CD14-positive monocyte (primary cell): ENCODE measurements at places on chromosomes 13 and 19. TPM values are rescaled to one million over a fixed set of nuclear protein-coding genes. Genes with fewer than 3 reads are reported as not detected.

The KRTDAP gene
- not detected in 2 replicates for polyA plus RNA-seq

The SMAD9 gene
- polyA plus RNA-seq = not detected

GRCh38 chr13:73625562-73626339 is 508.5 kb downstream of the KLF12 start:
- H3K36me3 ChIP-seq = no peaks in the 10 kb centered on the region
- H3K4me3 ChIP-seq = no peak overlapping the region
- no peak overlapping the region for H3K27ac ChIP-seq
- no peaks in the 10 kb centered on the region for H3K27me3 ChIP-seq
- no peaks in the 10 kb centered on the region for H3K4me1 ChIP-seq

DNA sequence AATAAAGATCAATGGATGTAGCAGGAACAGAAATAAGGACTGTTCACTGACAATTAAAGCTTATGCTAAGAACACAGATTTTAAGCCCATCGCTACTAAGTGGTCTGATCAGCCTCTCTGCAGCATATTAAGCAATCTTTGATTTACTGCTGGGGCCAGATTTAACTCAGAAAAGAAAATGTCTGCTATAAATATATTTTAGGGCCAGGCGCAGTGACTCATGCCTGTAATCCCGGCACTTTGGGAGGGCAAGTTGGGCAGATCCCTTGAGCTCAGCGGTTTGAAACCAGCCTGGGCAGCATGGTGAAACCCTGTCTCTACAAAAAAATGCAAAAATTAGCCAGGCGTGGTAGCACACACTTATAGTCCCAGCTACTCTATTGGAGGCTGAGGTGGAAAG is 43.0 kb downstream of the METTL21C start:
- no peak overlapping the region for H3K4me3 ChIP-seq
- no peak for DNase-seq
- peaks cover 95% of the 10 kb centered on the region for H3K36me3 ChIP-seq
- no peaks in the 10 kb centered on the region for H3K27me3 ChIP-seq

DNA sequence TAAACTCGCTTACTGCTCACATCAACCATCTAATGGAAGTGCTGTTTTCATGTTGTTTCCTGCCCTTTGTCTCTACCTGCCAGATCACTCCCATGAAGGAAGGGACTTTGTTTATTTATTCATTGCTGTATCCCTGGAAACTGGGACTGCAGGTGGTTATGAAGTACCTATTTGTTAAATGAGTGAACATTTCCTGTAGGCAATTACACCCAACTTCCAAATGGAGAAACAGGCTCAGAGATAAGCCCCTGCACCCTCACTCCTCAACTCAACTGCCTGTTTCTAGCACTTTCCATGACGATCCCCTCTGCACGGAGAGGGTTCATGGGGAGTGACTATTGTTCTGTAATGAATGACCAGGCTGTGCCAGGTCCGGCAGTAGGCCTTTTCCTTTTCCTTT is 1.9 kb upstream of the SELENOW start:
- peaks cover 11% of the 10 kb centered on the region for H3K36me3 ChIP-seq
- no peak for DNase-seq
- H3K27me3 ChIP-seq = no peaks in the 10 kb centered on the region

DNA sequence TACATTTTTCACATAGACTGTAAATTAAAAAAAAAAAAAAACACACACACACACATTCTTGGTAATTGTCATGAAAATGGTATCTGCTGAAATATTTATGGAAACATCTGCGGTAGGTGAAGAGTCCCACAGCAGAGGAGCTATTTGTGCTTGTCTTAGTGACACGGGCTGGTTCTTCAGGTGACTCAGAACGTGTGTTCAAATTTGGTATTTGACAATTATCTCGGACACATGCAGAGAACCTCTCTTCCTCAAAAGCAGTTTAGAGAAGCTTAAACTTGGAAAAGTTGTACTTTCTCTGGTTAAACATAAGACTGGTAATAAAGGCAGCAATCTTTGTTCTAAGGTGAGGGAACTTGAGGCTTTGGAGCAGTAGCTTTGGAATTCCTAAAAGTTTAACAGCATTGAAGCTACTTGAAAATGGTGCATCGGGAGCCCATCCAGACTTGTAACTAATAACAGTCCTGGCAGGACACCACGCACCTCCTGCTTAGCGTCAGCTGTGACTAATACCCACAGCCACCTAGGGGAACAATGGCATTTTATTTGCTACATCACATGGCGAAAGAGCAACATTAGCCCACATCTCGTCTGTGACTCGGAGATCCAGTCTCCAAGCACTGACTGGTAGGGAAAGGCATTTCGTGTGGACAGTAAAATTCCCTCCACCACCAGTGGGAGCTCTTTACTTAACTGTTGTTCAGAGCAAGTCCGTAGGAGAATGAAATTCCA is 1505.1 kb upstream of the SLC10A2 start:
- H3K4me3 ChIP-seq = no peak overlapping the region
- no peaks in the 10 kb centered on the region for H3K27me3 ChIP-seq
- H3K4me1 ChIP-seq = no peaks in the 10 kb centered on the region
- H3K36me3 ChIP-seq = no peaks in the 10 kb centered on the region
- no peak overlapping the region for H3K27ac ChIP-seq

- peaks cover 10% of the 10 kb centered on the region for H3K4me1 ChIP-seq
- no peak overlapping the region for H3K27ac ChIP-seq
- DNase-seq = no peak
- H3K4me3 ChIP-seq = no peak overlapping the region
- H3K36me3 ChIP-seq = peaks cover 49% of the 10 kb centered on the region
- no peaks in the 10 kb centered on the region for H3K27me3 ChIP-seq
These were observed 8.5 kb upstream of the QTRT1 start for GRCh38 chr19:10692673-10693264.

- no peak overlapping the region for H3K27ac ChIP-seq
- H3K27me3 ChIP-seq = no peaks in the 10 kb centered on the region
These were observed 12.6 kb downstream of the LRRC4B start for GRCh38 chr19:50555450-50556281.

The CLDN10 gene
- 0.35 TPM for polyA plus RNA-seq

DNA sequence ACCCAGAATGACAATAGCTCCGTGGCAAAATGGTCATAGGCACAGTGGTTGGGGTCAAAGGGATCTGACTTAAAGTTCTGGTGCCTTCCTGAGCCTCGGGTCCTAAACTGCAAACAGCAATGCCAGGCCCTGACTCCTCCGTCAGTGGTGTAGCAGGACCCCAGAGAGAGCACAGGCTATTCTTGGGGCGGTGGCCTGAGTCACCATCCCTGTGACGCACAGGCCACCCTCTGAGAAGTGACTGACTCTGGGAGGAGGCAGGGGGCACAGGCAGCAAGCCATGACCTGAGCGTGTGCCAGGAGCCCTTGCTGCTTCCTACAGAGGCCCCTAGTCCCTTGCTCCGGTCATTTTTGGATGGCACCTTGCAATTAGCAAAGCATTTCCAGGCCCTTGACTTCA is 18.7 kb downstream of the PLVAP start:
- no peaks in the 10 kb centered on the region for H3K36me3 ChIP-seq
- no peaks in the 10 kb centered on the region for H3K4me1 ChIP-seq
- no peak overlapping the region for H3K27ac ChIP-seq
- no peak for DNase-seq
- H3K27me3 ChIP-seq = no peaks in the 10 kb centered on the region

- DNase-seq = no peak
- H3K36me3 ChIP-seq = no peaks in the 10 kb centered on the region
These were observed 12.5 kb upstream of the MAP1S start for GRCh38 chr19:17706750-17707181.

- no peak overlapping the region for H3K27ac ChIP-seq
- no peaks in the 10 kb centered on the region for H3K36me3 ChIP-seq
- H3K27me3 ChIP-seq = peaks cover 51% of the 10 kb centered on the region
- H3K4me3 ChIP-seq = no peak overlapping the region
- peaks cover 7% of the 10 kb centered on the region for H3K4me1 ChIP-seq
- DNase-seq = no peak
These were observed 50.4 kb upstream of the ARHGEF7 start for GRCh38 chr13:111064661-111065060.

- H3K36me3 ChIP-seq = no peaks in the 10 kb centered on the region
- H3K4me3 ChIP-seq = no peak overlapping the region
- H3K27me3 ChIP-seq = no peaks in the 10 kb centered on the region
- no peak for DNase-seq
- no peak overlapping the region for H3K27ac ChIP-seq
These were observed 2.6 kb downstream of the ACSBG2 start for GRCh38 chr19:6138066-6138465.

The ATP8A2 gene
- polyA plus RNA-seq = not detected in 2 replicates

The CYP4F11 gene
- not detected for polyA plus RNA-seq

- no peak overlapping the region for H3K4me3 ChIP-seq
- no peaks in the 10 kb centered on the region for H3K4me1 ChIP-seq
- H3K36me3 ChIP-seq = peaks cover 76% of the 10 kb centered on the region
These were observed 26.7 kb downstream of the WDR62 start for GRCh38 chr19:36081385-36081784.

DNA sequence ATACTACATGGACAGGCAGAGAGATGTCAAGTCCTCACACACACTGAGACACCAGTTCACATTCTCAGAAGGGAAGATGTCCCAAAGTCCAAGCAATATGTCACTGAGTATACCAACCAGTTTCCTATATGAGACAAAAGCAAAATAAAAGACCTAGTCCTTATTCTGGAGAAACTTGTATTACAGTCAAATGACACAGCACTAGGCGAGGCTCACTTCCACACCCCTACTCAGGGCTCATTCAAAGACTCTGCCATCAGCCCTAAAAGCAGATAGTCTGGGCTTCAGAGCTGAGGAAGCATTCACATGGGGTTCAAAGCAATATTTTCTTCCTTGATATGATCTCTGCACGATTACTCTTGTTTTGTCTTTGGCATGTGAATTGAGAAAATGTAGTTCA is 129.9 kb upstream of the UBL3 start:
- no peaks in the 10 kb centered on the region for H3K27me3 ChIP-seq
- no peaks in the 10 kb centered on the region for H3K36me3 ChIP-seq
- H3K27ac ChIP-seq = no peak overlapping the region
- no peaks in the 10 kb centered on the region for H3K4me1 ChIP-seq
- no peak overlapping the region for H3K4me3 ChIP-seq

- H3K4me3 ChIP-seq = no peak overlapping the region
- H3K4me1 ChIP-seq = peaks cover 72% of the 10 kb centered on the region
- DNase-seq = no peak
- H3K27me3 ChIP-seq = no peaks in the 10 kb centered on the region
- H3K27ac ChIP-seq = peak overlapping the region; percentile 94
These were observed 53.6 kb downstream of the GATAD2A start for GRCh38 chr19:19459073-19459472.

- H3K27me3 ChIP-seq = no peaks in the 10 kb centered on the region
- no peaks in the 10 kb centered on the region for H3K4me1 ChIP-seq
- DNase-seq = no peak
- H3K4me3 ChIP-seq = no peak overlapping the region
- H3K27ac ChIP-seq = no peak overlapping the region
These were observed 15.8 kb downstream of the DGKH start for GRCh38 chr13:42064259-42064658.

The PTPRH gene
- 0.28 and 0.53 TPM in 2 replicates for polyA plus RNA-seq

DNA sequence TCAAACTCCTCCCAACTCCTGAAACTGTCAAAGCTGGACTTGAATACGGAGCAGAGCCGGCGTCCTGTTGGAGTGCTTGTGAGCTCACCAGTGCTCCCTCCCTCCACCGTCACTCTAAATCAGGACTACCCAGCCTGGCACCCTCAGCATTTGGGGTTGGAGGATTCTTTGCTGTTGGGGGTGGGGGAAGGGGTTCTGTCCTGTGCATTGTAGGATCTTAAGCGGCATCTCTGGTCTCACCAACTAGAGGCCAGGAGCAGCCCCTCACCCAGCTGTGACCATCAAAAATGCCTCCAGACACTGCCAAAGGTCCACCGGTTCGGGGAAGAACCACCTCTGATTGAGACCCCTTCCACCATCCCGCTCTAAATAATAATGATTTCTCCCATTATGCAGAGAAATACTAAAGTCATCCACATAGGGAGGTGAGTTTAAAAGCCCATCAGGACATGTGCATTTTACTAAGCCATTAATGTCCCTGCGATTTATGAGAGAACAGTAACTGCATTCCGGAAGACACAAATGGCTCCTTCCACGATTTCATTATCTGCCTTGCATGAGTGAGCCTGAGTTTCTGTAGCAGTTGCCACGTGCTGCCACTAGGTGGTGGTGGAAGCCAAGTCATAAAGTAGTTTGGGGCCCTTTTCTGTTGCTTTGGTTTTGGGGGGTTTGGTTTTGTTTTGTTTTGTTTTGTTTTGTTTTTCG is 16.1 kb upstream of the USP29 start:
- H3K27me3 ChIP-seq = no peaks in the 10 kb centered on the region
- peak; percentile 13 for DNase-seq
- no peaks in the 10 kb centered on the region for H3K36me3 ChIP-seq
- H3K4me1 ChIP-seq = no peaks in the 10 kb centered on the region

DNA sequence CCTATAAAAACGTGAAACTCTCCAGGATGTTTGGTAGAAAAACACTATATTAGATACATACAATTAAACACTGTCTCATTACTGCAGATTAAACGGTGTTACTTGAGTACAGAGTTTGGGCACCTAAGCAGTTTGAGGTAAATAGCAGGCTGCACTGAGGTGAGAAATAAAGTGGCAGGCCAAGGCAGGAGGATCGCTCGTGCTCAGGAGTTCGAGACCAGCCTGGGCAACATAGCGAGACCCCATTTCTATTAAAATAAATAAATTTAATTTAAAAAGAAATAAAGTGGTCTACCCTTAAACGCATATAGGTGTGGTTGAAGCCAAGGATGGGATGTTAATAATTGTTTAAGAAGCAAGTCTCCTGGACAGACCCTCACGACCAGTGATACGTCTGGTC is 1.2 kb downstream of the PSPC1 start:
- H3K4me1 ChIP-seq = peaks cover 12% of the 10 kb centered on the region
- no peaks in the 10 kb centered on the region for H3K36me3 ChIP-seq
- H3K4me3 ChIP-seq = peak overlapping the region; percentile 98
- no peaks in the 10 kb centered on the region for H3K27me3 ChIP-seq

The PROZ gene
- polyA plus RNA-seq = not detected

GRCh38 chr13:27396252-27396846 is 28.1 kb upstream of the GTF3A start:
- no peaks in the 10 kb centered on the region for H3K36me3 ChIP-seq
- H3K27me3 ChIP-seq = no peaks in the 10 kb centered on the region
- DNase-seq = no peak
